ENCODE measurements at places on chromosomes 5 and 9.

DNA sequence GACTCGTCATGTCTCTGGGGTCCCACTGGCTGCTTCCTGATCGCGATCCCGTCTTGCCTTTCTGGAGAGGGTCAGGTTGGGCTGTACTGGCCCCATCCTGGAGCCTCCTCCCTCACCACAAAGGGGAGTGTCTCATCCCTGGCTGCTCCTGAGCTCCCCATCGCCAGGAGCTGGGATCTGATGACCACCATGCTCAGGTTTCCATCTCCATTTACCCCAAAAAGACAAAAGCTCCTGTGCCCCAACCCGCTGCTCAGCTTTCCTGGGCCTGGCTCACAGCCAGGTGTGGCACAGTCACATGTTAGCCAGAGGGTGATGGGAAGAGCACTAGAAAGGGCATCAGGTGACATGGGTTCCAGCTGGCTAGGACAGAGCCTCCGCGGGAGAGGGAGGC, 47.3 kb upstream of the CDKN2AIPNL start:
- DNase-seq: no peak

DNA sequence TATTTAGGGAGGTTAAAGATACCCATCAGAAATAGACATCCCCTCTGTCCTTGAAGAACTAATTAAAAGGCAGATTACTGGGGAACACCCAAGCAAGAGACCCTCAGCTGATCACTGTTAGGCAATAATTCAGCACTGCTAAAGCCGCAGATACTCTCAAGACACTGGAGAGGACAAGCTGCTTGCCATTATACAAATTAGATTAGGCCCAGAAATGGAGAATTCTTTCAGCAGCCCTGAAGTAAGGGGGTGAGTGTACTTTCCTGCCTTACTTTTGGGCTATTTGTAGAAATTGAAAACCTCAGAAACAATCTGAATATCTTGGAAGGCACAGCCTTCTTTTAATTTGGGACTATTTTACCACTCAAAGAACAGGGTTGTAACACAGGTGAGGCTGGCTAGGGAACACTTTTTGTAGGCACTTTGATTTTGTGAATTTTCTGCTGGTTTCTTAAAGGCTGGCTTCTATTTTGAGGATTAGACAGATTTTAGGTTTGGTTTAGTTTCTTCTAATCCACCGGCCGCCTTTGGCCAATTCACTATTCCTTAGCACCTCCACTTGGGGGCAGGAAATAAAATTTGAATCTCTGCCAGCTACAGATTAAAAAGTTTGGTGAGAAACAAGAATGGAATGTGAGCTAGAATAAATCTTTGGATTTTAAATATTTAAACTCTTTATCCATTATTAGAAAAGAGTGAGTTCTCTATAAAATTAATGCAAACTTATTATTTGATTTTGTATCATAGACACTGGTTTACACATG, 106.0 kb downstream of the SMARCA2 start:
- no peak for DNase-seq

- no peak for DNase-seq
Observed at GRCh38 chr5:167949435-167949834, 342.0 kb upstream of the WWC1 start.

DNA sequence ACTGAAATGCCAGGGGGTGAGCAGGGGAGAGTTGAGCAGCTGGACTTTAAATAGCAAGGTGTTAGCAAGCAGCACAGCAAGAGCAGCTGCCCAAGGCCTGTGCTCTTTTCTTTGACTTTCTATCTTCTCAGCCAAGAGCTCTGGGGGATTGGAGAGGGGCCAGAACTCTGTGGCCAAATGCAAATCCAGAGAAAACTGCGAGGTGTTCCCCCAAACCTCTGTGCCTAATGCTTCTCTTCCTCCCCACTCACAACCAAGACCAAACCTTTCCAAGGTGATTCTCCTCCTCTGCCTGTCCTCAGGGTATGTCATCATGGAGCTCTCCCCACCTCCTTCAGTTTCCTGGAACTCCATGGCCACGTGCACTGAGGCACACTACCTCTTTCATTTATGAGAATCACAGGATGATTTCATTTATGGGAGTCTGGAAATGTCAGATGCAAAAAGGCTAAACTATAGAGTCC, 118.7 kb upstream of the WWC1 start:
- DNase-seq: no peak

- peak; percentile 50 for DNase-seq
Observed at GRCh38 chr9:135504262-135505243, 4.1 kb downstream of the MRPS2 start.

DNA sequence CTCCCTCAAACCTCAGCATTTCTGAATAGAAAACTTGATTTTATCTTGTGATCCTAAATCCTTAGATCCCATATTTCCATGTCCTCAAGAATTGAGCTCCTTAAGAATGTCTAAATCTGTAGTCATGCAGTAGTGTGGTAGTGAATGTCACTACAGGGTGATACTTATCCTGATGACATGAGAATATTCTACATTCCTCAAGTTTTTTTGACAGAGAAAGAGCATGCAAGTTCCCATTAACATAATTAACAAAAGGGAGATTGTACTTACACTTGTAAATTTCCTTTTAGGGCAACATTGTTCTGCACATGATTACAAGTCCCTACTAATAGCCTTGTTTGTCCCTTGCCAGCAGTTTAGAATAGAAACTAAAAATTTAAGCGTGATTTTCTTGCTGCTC, 352.3 kb downstream of the PTPRD start:
- no peak for DNase-seq

GRCh38 chr5:29697278-29697677, 1496.2 kb upstream of the CDH6 start:
- DNase-seq: no peak

GRCh38 chr9:94822273-94822672, 95.8 kb downstream of the AOPEP start:
- DNase-seq: no peak

GRCh38 chr5:42819745-42820144, 8.1 kb upstream of the SELENOP start:
- no peak for DNase-seq
